Thoracic aorta (tissue), 2 donors: ENCODE measurements at places on chromosomes 7 and 10.

- no peak for DNase-seq
Observed at GRCh38 chr7:54299426-54299825, 242.7 kb upstream of the VSTM2A start.

- DNase-seq: no peak
Observed at GRCh38 chr10:36872702-36873393, 252.6 kb upstream of the ANKRD30A start.

- no peak for DNase-seq
Observed at GRCh38 chr10:12826800-12827372, 174.6 kb downstream of the CCDC3 start.

- DNase-seq: no peak
Observed at GRCh38 chr7:157612664-157613561, 276.1 kb downstream of the DNAJB6 start.

DNA sequence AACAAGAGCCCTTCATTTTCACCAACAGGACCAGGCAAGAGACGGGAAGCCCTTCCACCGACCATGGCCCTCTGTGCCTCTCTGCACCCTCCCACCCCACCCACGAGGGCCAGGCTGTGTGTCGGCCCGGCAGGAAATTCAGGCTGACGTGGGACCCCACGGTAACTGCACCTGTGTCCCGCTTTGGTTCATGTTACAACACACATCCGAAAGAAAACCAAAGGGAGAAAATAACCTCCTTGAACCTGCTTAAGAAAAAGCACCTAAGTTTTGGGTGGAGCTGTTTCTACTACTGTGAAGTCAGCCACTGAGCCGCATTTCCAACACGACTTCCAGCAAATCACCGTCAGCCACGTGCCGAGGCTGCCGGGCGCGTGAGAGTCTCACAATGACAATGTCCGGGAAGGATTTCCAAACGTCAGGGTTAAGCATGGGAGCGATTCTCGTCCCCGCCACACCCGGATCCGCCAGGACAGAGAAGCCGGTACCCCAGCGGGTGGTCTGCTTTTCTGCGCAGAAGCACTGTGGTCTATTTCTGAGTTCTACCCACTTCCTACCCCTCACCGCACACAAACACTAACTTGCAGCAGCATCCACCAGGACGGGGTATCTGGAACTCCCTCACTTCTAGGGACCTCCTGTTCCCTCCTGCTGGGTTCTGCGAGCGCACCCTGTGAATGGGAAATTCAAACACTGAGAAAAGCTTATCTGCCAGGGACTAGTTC lies 36.6 kb downstream of the AMZ1 start:
- DNase-seq: no peak

- no peak for DNase-seq
Observed at GRCh38 chr10:16505161-16505560, 16.5 kb downstream of the C1QL3 start.

DNA sequence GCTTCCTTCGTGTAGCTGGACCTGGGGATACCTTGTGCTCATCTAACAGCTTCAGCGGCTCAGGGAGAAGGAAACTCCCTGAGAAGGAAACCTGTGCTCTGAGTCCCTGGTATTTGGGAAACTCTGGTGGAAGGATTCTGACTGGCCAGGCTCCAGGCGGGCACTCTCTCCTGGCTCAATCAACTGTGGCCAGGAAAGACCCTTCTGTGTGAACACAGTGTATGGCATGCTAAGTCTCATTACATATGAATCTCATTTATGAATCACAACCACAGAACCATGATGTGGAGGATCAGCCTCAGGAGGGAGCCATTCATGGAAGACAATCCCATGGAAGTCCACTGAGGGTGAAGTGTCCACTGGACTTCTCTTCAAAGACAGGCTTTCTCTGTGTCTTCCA lies 20.9 kb downstream of the NPS start:
- no peak for DNase-seq

- no peak for DNase-seq
Observed at GRCh38 chr10:43892062-43892770, 243.5 kb upstream of the ZNF32 start.

DNA sequence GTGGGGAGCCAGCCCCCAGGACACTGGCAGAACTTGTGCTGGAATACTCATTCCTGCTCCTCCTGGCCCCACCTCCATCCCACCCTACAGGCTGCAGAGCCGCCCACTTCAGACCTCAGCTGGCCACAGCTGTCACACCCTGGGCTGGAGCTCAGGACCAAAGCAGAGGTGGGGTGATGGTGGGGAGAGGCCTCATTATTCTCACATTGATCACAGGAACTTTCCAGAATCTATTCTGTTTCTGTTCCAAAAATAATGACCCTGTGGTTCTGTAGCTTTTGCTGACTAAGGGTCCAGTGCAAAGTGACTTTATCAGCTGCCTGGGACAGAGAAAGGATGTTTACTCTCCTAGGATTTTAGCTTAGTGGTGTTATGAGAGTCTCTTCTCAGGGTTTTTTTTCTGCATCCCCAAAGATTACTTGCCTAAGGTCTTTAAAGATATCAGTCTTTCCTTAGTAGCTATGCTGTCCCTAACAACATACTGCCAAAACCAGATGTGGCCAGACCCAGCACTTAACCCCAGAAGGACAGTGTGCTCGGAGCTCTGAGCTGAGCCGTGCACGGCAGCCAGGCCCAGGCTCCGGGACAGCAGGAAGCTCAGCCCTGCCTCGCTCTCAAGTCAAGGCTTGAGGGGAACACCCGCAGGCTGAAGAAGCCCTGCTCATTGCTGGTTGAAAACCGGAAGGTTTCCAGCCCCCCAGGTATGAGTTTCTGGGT lies 223.3 kb downstream of the MLLT10 start:
- DNase-seq: no peak

DNA sequence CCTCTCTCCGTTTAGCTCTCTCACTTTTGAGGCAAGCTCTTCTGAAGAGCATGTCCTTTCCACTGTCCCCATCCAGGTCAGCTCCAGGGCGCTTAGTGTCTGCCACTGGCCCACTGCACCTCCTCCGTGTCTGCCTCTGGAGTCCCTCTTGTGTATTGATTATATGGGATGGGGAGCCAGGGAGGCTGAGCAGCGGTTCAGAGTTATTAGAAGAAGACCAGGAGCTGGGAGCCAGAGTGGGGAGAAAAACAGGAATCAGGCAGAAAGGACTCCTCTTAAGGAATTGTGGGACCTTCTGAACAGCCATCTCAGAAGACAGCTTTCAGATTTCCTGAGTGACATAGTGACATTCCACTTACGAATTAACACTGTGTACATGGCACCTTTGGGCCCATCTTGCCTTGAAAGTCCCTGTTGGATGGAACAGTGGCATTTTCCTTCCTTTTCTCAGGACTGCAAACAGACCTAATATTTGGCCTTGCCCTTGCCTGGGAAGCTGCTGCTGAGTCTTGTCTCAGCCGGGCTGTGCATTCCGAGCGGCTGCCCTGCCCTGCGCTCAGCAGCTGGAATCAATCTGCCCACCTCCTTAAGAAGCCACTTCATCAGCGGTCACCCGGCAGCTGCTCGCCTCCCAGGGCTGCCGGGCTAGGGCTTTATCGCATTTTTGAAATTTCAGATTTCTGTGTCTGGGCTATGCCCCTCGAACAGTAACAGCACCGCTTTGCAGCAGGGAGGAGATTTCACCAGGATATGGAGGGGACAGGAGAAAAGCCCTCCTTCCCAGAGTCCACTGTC lies 81.1 kb upstream of the PRKG1 start:
- DNase-seq: no peak

GRCh38 chr10:97747573-97747972 lies 10.6 kb downstream of the ZFYVE27 start:
- no peak for DNase-seq

DNA sequence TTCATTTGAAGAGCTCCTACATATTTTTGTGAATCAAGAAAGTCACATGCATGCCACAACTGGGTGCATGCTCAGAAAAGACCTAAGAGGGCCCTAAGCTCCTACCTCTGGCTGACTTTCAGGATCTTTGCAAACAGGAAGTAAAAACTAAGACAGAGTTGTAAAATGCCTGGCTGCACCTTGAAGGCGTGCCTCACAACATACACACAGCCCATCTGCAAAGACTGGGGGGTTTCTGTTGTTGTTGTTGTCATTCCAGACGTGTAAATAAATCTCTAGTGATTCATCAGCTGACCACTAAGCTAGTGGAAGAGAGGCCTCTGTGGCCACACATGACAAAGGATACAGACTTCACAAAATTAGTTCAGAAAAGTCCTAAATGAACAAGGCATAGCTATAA lies 31.8 kb downstream of the SMURF1 start:
- no peak for DNase-seq

GRCh38 chr10:47176206-47176902 lies 123.6 kb upstream of the GDF10 start:
- no peak for DNase-seq

DNA sequence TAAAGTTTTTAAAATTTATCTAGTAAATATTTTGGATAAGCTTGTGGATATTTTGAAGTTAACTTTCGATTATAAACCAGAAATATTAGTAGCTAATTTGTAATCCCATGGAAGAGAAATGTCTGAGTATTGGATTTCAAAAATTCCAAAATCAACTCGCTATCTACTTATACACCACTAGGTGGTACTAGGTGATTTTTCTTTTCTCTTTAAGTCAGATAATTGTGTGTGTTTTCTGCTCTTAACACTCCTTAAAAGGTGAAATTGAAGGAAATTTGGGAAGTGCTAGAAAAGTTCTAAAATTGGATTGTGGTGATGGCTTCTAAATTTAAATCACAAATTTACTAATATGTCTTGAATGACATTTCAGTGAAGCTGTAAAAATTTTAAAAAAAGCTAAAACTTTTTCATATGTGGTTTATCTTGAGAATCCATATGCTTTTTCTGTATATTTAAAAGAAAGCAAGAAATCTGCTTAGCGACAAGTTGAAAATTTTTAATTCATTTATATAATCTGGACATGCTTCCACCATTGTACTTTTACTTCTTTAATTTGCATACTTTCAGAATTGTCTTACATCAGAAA lies 90.2 kb downstream of the IPMK start:
- no peak for DNase-seq

GRCh38 chr10:130427216-130427722 lies 291.1 kb downstream of the GLRX3 start:
- no peak for DNase-seq

DNA sequence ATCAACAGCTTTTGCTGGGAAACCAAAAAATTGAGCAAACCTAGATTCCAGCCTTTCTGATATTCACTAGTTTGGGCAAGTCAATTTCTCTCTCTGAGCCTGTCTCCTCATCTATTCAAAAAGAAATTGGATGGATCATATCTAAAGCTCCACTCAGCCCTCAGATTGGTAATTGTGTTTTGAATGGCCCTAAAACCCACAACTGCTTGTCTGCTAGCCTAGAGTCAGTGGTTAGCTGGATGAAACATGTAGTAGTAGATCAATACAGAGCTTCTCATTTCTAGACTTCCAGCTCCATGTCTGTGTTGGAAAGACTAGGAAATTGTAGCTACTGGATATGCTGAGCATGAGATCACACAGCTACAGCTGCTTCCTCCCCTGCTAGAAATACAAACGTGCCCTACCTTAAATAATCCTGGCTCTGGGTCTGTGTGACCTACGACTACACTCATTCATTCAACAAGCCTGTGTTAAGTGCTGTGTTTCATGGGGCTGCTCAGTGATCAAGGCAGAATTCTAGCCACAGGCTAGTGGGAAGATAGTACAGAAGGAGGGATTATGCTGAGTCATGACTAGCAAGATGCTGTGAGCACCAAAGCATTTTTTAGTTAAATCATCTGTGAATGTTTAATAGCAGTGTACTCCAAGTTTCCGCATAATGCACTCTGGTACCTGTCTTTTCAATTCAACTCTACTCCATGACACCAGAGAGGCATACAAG lies 15.7 kb downstream of the DNTT start:
- DNase-seq: no peak

DNA sequence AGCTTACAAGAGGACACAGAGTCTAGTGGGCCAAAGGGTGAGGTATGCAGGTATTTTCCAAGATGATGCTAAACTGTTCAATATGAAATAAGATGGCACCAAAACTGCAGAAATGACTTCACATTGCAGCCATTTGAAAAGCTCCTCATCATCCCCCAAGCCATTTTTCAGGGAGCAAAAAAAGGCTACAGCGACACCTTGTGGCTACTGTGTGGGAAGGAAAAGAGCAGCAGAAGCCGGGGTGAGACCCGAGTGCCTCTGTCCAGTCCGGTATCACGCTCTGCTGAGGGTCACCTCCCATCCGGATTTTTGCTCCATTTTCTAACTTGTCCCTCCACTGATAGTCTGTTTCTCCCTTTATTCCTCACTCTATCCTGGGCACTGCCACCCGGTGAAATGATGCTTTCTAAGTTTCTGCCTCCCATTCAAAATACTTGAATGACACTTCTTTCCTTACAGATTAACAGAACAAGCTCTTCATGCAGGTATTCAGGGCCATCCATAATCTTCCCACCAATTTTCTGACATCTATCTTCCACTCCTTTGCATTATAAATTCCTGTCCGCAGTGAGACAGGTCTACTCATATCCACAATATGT lies 220.2 kb downstream of the DGKI start:
- DNase-seq: no peak

DNA sequence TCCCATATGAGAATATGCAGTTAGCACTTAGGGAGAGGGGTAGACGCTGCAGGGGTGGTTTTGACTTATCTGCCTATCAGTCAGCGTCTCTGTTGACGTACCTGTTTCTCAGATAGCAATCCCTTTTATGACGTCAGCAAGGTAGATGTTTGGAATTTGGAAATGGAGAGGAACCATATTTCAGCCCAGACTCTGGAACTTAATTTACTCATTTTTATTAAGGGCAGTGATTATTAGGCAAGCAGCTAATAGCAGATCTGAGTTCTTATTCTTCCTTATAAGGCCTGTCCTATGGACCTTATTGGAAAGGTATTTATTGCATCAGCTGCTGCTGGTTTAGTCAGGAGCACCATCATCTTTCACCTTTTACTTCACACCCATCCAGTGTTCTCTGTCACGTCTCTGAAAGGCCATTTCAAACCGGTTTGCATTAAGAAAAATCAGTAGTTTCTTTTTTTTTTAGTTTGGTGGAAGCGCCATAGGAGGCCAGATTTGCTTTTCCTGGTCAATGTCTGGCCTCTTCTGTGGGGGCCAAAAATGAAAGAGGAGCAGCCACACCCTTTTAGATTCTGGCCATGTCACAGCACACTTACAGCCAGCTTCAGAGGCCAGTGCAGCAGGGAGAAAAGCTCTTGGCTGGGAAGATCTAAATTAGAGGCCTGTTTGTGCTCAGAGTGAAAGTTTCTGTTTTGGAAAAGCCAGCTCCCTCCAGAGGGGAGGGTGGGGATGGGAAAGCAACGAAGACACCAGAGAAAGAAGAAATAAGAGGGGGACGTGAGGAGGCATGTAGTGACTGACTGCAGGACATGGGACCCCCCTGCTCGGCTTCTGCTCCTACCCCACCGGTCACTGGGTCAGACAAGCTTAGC lies 146.3 kb downstream of the TCF7L2 start:
- no peak for DNase-seq

GRCh38 chr7:24555184-24555583 lies 18.1 kb upstream of the PALS2 start:
- no peak for DNase-seq

GRCh38 chr7:112573302-112574039 lies 92.7 kb downstream of the LSMEM1 start:
- DNase-seq: no peak

GRCh38 chr7:86790383-86790782 lies 146.7 kb downstream of the GRM3 start:
- DNase-seq: no peak
